ENCODE measurements at places on chromosomes 7 and 10.

GRCh38 chr7:105742787-105743186, 133.6 kb downstream of the ATXN7L1 start:
- DNase-seq, result no peak

GRCh38 chr7:63899691-63900393, 98.8 kb upstream of the ZNF722 start:
- DNase-seq, result peak; percentile 2

DNA sequence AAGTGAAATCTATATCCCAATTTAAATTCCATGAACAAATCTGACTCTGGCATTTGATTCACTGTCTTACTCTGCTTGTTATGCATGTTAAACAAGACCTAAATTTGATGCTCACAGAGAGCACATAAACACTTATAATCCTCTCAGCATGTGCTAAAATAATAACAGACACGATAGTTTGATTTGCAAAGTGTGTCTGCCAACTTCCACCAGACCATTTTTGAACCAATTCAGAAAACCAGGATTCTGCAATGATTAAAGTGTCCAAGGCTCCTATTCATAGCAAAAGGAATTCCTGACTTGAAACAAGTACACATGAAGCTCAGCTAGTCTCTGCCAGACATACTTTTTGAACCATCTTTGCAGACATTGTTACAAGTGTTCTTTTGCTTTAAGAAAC, 11.2 kb downstream of the RBM20 start:
- DNase-seq, result no peak

DNA sequence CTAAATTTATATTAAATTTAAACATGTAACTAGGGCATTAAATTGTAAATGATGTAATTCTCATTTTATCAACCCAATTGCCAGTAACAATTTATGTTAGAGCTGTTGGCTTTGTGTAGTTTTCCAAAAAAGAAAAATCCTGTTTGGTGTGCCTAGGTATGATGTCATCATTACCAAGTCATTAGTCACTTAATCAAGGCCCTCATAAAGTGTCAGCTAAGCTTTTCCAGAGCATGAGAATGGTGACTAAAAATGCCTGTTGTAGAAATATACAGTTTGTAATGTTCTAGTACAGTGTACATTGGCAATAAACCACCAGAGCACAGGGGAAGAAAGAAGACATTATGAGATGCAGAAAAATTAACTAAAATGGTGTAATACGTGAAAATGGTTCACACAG, 593.8 kb upstream of the ANKRD30A start:
- peak; percentile 68 for DNase-seq

- no peak for DNase-seq
Observed at GRCh38 chr10:61125560-61126170, 181.7 kb upstream of the RHOBTB1 start.

- no peak for DNase-seq
Observed at GRCh38 chr10:103648636-103649532, 155.4 kb downstream of the NEURL1 start.

All from epithelial cell of esophagus (primary cell).